ENCODE measurements at places on chromosomes 16 and 17.

DNA sequence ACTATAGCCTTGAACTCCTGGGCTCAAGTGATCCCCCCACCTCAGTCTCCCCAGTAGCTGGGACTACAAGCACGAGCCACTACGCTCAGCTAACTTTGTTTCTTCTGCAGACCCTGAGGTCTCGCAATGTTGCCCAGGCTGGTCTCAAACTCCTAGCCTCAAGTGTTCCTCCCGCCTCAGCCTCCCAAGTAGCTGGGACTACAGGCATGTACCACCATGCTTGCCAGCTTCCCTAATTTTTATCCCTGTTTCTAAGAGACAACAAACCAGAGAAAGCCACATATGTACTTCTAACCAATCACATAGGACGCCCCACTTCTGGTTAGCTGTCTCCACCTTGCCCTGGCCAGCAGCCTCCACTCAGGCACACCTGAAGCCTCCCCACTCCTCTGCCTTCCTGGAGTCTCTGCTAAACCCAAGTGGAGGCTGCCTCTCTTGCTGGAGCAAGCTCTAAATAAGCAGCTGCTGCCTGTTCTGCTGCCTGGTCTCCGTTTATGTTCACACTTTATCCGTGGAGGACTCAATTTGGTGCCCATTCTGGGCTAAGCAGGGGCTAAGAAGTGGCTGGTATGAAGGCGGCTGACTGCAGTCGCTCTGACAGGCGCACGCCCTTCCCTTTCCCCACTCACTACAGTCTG, 24.7 kb downstream of the NSMCE1 start:
- DNase-seq, result no peak

GRCh38 chr17:28889996-28890395, 7.5 kb downstream of the FLOT2 start:
- DNase-seq, result no peak

- DNase-seq, result no peak
These were observed 1.0 kb downstream of the GDE1 start for GRCh38 chr16:19520861-19521331.

- no peak for DNase-seq
These were observed 5.5 kb downstream of the VPS4A start for GRCh38 chr16:69316595-69317034.

DNA sequence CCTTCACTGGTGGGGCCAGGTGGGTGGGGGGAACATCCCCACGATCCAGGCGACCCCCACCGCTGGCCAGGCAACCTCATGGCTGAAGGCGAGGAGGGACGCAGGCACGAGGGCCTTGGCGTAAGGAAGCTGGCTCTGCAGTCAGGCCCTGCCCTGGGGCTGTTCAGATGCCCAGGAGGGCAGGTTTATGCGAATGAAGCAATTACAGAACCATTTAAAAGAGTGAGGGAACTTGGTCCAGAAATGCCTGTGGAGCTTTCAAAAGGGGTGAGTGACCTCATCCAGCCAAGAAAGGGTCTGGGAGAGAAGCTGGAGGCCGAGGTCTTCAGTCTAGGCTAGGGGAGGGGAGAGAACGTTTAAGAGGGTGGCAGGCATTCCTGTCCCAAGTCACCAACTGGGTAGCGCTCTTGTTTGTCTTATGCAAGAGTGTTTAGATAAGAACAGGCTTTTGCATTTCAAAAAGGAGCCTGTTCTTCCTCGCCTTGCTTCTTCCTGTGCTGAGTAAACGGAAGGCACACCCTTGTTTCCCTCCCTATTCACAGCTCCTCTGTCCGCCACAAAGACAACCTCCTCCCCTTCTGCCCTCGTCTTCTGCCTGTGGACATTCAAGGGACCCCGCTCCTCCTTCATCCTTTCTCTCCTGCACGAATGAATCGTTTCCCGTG, 183.5 kb upstream of the SDK2 start:
- DNase-seq, result no peak

DNA sequence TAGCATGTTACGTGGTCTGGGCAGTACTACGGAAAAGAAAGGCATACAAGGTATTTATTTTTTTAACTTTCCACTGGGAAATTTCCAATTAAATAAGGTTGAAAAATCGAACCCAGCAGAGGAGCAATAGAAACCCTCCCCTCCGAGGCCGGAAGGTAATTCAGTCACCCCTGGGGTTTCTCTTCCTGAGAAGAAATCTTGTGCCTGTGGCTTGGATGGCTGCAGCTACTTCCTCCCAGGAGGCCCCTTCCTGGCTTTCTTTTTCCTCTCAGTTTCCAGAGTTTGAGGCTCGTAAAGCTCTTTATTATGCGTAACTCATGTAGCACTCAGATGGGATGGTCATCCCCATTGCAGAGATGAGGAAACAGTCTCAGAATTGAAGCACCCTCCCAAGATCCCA, 140.3 kb downstream of the ASIC2 start:
- DNase-seq, result no peak

GRCh38 chr17:72430611-72431432, 310.0 kb downstream of the SOX9 start:
- no peak for DNase-seq

- no peak for DNase-seq
These were observed 6.5 kb upstream of the NGFR start for GRCh38 chr17:49488612-49489011.

DNA sequence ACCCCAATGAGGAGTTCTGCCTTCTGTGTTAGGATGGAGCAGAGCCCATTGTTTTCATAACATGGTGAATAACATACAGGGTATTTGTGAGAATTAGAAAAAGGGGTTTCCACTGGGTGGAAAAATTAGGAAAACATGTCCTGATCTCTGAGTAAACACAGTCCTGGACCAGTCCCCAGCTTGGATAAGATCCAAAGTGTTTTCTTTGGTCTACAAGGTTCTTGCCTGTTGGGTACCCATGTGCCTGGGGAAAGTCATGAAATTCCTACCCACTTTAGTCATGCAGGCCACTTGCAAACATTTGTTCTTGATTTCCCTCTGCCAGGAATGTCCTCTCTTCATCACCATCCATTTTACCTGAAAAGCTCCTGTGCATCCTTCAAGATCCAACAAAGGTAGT, 164.8 kb upstream of the DYNLRB2 start:
- DNase-seq, result no peak

DNA sequence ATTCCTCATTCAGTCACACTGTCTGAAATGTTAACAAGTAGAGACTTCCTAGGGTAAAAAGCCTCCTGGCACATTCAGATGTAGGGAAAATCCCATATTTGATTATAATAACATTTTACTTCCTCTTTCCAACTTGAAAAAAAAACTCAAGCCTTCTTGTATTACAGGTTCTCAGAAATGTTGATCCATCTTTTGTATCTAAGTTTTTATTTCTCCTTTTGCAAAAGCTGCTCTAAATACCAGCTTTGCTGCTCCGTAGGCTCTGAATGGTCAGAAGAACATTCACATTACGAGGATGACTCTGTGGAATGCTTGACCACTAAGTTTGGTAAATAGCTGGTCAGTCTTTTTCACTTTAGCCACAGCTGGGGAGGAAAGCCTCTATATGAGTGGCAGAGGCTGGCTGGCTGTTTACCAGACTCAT, 13.2 kb upstream of the HEATR6 start:
- no peak for DNase-seq

DNA sequence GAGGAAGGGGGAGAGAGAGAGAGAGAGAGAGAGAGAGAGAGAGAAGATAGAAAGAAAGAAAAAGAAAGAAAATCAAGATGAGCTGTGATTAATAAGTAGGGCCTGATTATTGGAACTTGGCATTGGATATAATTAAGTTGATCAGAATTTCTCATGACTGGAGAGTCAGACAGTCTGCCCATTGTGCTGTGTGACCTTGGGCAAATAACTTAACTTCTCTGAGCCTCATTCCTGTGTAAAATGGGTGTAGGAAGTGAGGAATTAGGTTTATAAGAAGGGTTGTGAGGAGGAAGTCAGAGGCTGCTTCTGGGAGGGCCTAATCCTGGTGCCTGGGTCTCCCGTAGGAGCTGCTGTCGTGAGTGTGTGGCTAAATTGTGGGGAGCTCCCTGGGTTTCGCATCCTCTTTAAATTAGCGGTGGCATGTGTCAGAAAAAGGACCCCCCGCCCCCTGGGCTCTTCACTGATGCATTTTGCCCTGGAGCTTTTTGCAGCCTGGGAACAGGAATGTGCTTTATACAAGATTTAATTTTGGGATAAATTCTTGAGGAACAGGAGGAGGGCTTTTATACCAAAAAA, 76.0 kb downstream of the CMIP start:
- no peak for DNase-seq

GRCh38 chr16:58074657-58075056, 49.1 kb downstream of the MMP15 start:
- DNase-seq, result no peak

DNA sequence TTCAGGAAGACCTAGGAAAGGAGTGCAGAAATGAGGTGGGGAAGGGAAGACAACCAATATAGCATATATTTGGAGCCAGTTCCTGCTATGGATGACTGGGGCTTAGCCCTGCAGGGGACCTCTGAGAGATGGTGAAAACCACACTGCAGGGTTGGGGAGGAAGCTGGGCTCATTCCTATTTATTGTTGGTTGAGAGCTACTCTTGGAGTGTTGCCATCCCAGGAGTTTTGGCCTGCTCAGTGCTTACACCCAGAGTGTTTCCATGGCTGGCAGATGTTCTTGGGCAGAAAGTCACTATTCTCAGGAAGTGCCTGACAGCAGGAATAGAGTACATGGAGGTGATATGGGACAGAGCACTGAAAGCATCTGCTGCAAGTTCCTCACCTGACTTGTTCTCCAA, 145.8 kb downstream of the SPACA3 start:
- DNase-seq, result no peak

- peak; percentile 43 for DNase-seq
These were observed 6.4 kb downstream of the TEKT5 start for GRCh38 chr16:10688291-10688690.

- no peak for DNase-seq
These were observed 4.4 kb downstream of the MVP start for GRCh38 chr16:29824589-29825144.
